Endodermal cell (in vitro differentiated cells): ENCODE measurements at places on chromosomes 1 and 21. TPM values are rescaled to one million over a fixed set of nuclear protein-coding genes. Genes with fewer than 3 reads are reported as not detected.

Gene APOBEC4
- total RNA-seq: not detected in 2 replicates

Gene CYP4X1
- total RNA-seq: 6.6 to 12.9 TPM (median 12.5 TPM) in 3 replicates

Gene PALMD
- 0.19 to 0.38 TPM (median 0.24 TPM) in 3 replicates for total RNA-seq

Gene ITGB2
- 2.2 to 3.4 TPM (median 2.3 TPM) in 3 replicates for total RNA-seq

Gene ZNF697
- total RNA-seq: 14.8 and 15.6 TPM in 2 replicates

Gene RIIAD1
- total RNA-seq: not detected in 2 replicates

Gene PRRX1
- not detected in 3 replicates for total RNA-seq

Gene SETDB1
- 65.6 and 73.5 TPM in 2 replicates for total RNA-seq

Gene RABGGTB
- total RNA-seq: 113 TPM in 2 replicates

Gene GSTM5
- total RNA-seq: 0.70 TPM in 1 of 2 replicates, not detected in the other

DNA sequence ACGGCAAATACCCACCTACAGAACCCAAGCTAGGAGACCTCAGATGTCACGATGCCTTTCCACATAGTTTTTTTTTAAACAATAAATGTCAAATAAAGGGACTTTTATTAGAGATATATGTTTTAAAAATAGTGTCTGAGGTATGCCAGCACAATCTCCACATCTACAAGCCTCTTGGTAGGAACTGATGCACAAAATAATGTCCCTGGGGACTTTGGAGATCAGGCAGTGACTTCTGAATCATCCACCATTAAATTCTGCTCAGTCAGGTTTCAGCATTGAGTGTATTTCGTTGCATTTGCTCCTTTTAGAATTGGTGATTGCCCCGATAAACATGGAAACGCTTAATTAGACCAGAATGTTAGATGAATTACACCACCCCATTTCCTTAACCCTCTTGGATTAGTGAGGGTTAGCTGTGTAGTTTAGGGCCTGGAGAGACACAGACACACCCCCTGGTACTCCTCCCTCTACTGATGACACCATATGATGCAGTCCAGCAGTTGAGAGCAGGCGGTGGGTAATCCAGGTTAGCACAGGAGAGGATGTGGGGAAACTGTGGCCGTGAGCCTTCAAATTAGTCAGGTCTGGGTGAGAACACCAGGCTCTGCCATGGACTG, 33.6 kb downstream of the LGR6 start:
- no peak overlapping the region for H3K4me3 ChIP-seq
- no peaks in the 10 kb centered on the region for H3K27me3 ChIP-seq
- H3K4me1 ChIP-seq: peaks cover 5% of the 10 kb centered on the region
- H3K27ac ChIP-seq: no peak overlapping the region
- no peaks in the 10 kb centered on the region for H3K36me3 ChIP-seq

DNA sequence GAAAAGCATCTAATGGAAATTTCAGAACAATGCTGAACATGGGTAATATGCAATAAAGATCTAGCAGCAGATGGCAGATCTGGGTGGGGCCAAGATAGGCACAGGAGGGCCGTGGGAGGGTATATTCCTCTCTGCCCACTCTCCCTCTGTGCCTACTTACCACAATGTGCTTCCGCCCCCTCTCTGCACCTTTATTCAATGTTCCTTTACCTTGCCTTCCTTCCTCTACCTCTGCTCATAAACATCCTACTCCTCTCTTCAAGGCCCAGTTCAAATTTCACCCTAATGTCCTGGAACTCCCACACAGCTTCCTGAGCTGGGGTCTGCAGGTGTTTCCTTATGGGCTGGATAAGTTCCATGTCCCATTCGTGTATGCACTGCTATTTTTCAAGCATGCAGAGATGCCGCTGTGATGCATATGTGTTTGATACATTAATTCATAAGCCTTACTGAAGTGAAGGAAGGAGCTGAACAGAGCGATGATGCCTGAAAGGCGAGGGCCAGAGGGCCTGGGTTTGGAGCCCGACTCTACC, 65.6 kb upstream of the EDEM3 start:
- H3K27me3 ChIP-seq: no peaks in the 10 kb centered on the region
- no peaks in the 10 kb centered on the region for H3K36me3 ChIP-seq
- no peak overlapping the region for H3K4me3 ChIP-seq
- no peak overlapping the region for H3K27ac ChIP-seq

DNA sequence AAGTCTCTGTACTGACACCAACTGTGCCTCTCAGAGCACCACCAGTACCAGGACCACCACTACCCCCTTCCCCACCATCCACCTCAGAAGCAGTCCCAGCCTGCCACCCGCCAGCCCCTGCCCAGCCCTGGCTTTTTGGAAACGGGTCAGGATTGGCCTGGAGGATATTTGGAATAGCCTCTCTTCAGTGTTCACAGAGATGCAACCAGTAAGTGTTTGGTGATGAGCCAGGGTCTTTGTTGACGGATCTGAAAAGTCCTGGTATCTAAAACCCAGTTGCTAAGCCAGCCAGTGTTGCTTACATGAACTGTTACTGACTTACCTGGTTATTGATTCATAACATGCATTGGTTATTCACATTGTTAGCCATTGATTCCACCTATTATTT, 1.1 kb downstream of the C1orf56 start:
- peaks cover 28% of the 10 kb centered on the region for H3K36me3 ChIP-seq
- peak overlapping the region; percentile 89 for H3K4me3 ChIP-seq
- H3K4me1 ChIP-seq: no peaks in the 10 kb centered on the region
- no peak for DNase-seq

- no peak for DNase-seq
- no peak overlapping the region for H3K27ac ChIP-seq
- H3K4me1 ChIP-seq: peaks cover 2% of the 10 kb centered on the region
- H3K4me3 ChIP-seq: no peak overlapping the region
Observed at GRCh38 chr1:218848009-218848408, 325.7 kb upstream of the LYPLAL1 start.

- no peaks in the 10 kb centered on the region for H3K27me3 ChIP-seq
- peak overlapping the region; percentile 49 for H3K4me3 ChIP-seq
- no peak for DNase-seq
- no peaks in the 10 kb centered on the region for H3K36me3 ChIP-seq
- H3K4me1 ChIP-seq: peaks cover 5% of the 10 kb centered on the region
- H3K27ac ChIP-seq: no peak overlapping the region
Observed at GRCh38 chr1:69271587-69272125, 296.1 kb upstream of the LRRC7 start.

- H3K4me3 ChIP-seq: no peak overlapping the region
- no peaks in the 10 kb centered on the region for H3K36me3 ChIP-seq
- no peak overlapping the region for H3K27ac ChIP-seq
- peak; percentile 37 for DNase-seq
Observed at GRCh38 chr1:176811511-176812288, 348.7 kb downstream of the PAPPA2 start.

DNA sequence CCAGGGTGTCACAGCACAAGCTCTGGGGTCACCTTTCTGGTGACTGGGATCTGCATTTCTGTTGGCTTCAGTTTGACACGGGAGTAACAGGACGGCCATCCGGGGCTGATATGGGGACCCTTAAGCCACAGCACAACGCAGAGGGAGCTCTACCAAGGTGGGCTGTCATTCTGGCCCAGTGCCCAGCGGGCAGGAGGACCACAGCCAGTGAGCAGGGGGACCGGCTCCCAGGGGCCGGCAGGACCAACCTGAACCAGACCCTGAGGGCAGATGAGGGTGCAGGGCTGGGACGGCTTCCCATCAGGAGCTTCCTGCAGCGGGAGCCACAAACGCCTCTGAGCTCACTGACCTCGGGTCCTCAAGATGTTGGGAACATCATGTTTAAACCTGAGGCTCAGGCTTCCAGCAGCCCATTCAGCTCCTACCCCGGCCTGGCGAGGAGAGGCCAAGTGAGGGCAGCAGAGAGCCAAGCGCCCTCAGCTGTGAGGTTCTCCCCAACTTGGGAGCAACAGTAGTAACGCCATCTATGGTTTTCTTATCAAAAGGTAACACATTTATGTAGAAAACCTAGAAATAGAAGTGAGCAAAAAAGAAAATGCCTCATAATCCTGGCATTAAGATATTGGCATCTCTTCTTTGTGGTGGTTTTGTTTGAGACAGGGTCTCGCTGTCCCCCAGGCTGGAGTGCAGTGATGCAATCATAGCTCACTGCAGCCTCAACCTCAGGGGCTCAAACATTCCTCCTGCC, 26.8 kb downstream of the TMEM201 start:
- H3K27me3 ChIP-seq: no peaks in the 10 kb centered on the region
- DNase-seq: peak; percentile 92
- H3K36me3 ChIP-seq: peaks cover 6% of the 10 kb centered on the region
- H3K4me3 ChIP-seq: no peak overlapping the region

DNA sequence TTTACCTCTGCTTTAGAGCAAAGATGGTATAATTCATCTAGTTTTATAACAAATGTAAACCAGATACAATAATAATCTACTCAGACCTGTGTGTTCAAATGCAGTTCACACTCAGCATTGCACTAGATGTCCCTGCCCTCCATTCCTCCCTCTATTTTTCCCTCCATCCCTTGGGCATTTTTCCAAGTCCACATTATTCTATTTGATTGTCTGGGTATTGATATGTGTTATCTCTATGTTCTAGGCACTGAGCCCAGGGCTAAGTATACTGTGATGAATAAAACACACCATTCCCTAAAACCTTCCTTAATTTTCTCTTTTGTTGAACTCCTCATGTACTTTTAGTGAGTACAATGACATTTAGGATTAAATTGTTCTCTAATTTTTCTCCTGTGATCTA, 66.2 kb upstream of the HMCN1 start:
- H3K27me3 ChIP-seq: no peaks in the 10 kb centered on the region
- H3K4me3 ChIP-seq: no peak overlapping the region
- no peak overlapping the region for H3K27ac ChIP-seq
- DNase-seq: no peak

- no peaks in the 10 kb centered on the region for H3K27me3 ChIP-seq
- no peak for DNase-seq
- no peak overlapping the region for H3K27ac ChIP-seq
- H3K4me1 ChIP-seq: no peaks in the 10 kb centered on the region
- peaks cover 6% of the 10 kb centered on the region for H3K36me3 ChIP-seq
Observed at GRCh38 chr21:44764319-44765230, 37.0 kb downstream of the UBE2G2 start.
